ENCODE measurements at places on chromosomes 7 and 10.

DNA sequence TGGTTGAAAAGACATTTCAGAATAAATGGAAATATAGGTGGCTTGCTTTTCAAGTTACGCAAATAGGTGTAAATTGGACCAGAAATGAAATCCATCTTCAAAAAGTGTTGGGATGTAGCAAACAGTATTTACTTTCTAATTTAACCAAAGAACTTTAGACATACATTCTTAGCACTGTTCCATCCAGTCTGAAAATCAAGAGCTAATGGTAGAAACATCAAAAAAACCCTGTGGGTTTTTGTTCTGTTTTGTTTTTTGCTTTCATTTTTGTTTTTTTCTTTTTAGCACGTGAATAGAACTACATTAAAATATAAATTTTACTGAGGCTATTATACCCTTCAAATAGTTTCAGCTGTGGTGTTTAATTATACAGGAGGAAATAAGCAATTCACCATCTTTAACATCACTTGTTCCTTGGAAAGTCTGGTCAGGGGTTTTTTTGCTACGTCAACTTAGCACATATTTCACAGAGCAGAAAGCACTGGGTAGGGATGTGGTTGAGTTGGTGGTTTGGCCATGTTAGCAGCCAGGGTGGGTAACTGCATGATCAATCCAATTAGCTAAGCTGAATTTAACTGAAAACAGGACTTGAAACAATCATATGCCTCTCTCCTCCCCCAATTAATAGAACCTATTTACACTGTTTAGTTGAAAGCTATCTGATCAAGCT lies 275.4 kb upstream of the PFKP start:
- DNase-seq = no peak

GRCh38 chr10:98293550-98294269 lies 25.7 kb upstream of the LOXL4 start:
- no peak for DNase-seq

- DNase-seq = no peak
Observed at GRCh38 chr10:53537508-53537907, 764.9 kb upstream of the MBL2 start.

- DNase-seq = no peak
Observed at GRCh38 chr10:1399431-1400100, 337.8 kb downstream of the ADARB2 start.

- no peak for DNase-seq
Observed at GRCh38 chr10:74681917-74682627, 144.3 kb upstream of the KAT6B start.

DNA sequence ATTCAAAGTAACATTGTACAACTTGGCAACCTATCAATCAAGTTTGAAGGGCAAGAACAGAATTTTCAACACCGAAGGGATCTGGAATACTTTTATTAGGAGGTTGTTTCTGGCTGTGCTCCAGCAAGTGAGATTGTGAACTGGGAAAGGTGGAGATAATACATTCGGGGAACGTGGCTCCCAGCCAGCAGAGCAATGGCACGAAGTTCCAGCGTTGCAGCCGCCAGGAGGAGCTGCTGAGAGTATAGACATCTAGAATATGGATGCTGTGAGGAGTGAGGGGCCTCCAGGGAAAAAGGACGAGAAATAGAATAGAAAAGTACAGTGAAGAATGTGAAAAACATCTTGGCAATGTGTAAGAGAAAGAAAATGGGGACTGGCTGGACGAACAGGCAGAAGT lies 69.5 kb downstream of the TCERG1L start:
- no peak for DNase-seq

DNA sequence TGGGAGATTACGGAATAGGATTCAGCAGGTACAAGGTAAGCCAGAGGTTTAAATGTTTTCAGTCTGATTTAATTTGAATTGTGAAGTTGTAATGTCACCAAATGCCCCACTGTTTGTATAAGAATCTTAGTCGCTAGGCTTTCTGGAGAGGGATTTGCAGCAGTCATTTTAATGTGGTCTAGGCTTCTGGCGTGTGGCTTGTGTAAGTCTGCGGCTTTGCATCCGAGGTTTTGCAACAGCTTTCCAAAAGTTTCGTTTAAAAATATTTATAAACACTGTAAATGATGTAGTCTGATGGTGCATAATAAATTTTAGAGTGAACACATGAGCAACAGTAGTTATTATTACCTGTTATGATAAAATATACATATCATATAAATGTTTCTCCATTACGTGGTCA lies 26.1 kb upstream of the BHLHA15 start:
- no peak for DNase-seq

GRCh38 chr7:149293338-149293737 lies 31.3 kb downstream of the ZNF783 start:
- no peak for DNase-seq

DNA sequence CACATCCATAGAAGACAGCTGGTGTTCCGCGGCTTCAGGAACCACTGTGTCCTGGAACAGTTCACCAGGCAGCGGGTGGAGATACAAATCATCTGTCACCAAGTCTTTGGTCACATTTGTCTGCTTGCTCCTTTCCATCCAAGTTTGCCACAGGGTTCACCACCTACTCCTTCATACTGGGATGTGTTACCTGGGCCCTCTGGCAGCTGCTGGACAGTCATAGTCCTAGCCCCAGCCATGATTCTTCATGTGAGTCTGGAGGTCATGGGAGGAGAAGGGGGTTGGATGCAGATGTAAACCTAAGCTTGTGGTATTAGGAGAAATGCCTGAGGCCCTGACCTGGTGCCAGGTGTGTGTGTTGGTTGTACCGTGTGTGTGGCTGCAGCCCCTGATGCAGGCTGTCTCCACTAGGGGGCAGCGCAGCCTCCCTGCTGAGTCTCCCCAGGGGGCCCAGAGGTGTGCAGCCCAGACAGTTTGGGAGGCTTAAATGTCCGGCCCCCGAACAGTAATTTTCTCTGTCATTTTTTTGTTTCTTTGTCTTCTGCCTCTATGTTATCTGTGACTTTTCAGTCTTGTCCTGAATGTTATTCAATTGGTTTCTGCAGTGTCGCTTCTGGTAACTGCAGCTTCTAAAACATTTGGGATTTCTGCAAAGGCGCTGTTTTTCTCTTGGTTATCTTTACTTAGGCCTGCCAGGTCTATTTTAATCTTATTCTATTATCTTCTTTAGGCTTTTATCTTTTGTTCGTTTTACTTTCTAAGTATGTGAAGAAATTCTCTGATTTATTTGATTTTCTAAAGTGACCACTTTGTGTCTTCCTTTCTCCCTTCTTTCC lies 14.8 kb downstream of the NPS start:
- DNase-seq = no peak

DNA sequence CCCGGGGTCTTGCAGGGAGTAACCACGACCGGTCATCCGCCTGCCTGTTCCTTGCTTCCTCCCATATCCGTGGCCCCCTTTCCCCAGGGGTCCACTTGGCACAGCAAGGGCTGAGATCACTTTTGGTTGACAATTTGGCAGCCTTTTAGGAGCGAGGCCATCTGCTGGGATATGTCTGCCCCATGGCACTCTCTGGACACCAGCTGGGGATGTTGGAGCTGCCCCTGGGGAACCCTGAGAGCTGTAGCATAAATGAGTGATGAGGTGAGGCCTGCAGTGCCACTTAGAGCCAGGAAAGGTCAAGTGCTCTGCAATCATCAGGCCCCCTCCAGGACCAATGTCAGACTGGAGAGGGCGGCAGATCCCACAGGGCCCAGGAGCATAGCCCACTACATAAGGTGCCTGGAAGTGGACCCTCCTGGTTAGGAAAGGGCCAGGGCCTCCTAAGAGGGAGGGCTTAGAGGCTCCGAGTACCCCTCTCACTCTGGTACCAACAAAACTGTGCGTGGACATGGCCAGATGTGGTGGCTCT lies 92.1 kb downstream of the HIP1 start:
- DNase-seq = no peak

DNA sequence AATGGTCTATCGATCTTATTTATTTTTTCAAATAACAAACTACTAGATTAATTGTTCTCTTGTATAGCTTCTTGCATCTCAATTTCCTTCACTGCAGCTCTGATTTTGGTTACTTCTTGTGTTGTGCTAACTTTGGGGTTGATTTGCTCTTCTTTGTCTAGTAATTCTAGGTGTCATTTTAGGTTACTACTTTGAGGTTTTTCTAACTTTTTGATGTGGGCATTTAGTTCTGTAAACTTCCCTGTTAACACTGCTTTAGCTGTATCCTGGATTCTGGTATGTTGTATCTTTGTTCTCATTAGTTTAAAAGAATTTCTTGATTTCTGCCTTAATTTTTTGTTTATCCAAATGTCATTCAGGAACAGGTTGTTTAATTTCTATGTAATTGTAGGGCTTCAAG lies 1188.0 kb downstream of the DNAJB9 start:
- DNase-seq = no peak

- no peak for DNase-seq
Observed at GRCh38 chr10:5545426-5545777, 20.6 kb downstream of the CALML3 start.

- no peak for DNase-seq
Observed at GRCh38 chr7:36497775-36498174, 108.1 kb downstream of the ANLN start.

- no peak for DNase-seq
Observed at GRCh38 chr7:142053988-142054387, 57.5 kb upstream of the MGAM2 start.

- DNase-seq = no peak
Observed at GRCh38 chr7:137981175-137981574, 20.7 kb downstream of the CREB3L2 start.

- no peak for DNase-seq
Observed at GRCh38 chr7:79684384-79684783, 230.9 kb upstream of the MAGI2 start.

- DNase-seq = no peak
Observed at GRCh38 chr7:38187794-38188440, 9.9 kb downstream of the STARD3NL start.

- DNase-seq = no peak
Observed at GRCh38 chr7:33597181-33597580, 308.2 kb upstream of the BMPER start.

- DNase-seq = no peak
Observed at GRCh38 chr10:29469481-29470354, 165.1 kb downstream of the SVIL start.

- no peak for DNase-seq
Observed at GRCh38 chr10:43960135-43960415, 311.4 kb upstream of the ZNF32 start.

GRCh38 chr7:38330861-38331621 lies 57.6 kb upstream of the TARP start:
- DNase-seq = no peak

GRCh38 chr10:129404091-129404490 lies 63.0 kb upstream of the MGMT start:
- DNase-seq = no peak

DNA sequence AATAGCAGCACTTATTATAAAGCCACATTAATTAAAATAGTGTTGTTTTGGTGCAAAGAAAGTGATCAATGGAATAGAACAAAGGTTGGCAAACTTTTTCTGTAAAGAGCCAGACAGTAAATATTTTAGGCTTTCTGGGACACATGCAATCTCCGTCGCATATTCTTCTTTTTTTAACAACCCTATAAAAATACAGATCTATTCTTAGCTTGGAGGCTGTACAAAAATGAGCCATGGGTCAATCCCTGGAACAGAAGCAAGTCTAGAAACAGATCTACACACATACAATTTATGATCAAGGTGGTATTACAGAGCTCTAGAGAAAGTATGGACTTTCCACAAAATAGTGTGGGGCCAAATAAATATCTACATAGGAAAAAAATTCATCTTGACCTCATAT lies 71.8 kb downstream of the ARHGAP21 start:
- no peak for DNase-seq

DNA sequence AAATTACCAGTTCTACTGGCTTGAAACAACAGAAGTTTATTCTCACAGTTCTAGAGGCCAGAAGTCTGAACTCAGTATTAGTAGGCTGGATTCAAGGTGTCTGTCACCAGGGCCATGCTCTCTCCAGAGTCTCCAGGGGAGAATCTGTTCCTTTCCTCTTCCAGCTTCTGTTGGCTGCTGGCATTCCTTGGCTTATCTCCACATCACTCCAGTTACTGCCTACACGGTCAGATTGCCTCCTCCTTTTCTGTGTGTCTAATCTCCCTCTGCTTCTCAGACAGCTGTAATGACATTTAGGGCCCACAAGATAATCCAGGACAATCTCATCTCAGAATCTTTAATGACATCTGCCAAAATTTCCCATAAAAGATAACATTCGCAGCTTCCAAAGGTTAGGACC lies 36.6 kb downstream of the MAPK8 start:
- DNase-seq = no peak

DNA sequence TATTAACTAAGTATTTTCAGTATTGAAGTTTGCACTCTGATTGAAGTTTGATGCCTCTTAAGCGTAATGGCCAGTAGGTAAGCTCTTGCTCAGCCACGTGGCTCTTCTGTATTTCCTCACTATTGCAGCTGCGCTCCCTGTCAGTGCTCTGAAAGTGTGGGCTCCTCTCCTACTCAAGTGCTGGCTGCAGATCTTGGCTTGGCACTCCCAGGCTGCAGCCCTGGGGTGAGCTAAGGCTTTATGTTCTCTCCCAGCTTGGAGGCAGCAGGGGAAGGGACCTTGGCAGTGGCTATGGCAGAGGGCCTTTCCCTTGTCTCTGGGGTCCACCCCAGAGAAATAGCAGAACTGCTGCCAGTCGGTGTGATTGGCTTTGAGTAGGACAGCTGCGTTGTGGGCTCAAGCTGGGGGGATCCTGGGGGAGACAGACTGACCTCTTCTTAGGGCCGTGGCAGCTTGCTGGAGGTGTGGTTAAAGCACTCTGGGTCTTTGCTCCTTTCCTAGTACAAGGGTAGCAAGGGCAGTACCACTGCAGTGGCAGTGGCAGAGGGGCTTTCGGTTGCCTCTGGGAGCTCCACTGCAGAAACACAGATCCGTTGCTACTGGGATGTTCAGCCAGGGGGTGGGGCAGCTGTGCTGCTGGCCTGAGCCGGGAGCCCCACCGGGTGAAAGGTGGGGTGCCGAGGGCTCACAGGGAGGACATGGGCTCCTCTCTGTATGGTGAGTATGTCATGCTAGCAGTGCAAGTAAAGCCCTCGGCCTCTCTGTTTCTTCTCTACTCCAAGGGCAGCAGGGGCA lies 100.5 kb downstream of the GLCCI1 start:
- DNase-seq = no peak

DNA sequence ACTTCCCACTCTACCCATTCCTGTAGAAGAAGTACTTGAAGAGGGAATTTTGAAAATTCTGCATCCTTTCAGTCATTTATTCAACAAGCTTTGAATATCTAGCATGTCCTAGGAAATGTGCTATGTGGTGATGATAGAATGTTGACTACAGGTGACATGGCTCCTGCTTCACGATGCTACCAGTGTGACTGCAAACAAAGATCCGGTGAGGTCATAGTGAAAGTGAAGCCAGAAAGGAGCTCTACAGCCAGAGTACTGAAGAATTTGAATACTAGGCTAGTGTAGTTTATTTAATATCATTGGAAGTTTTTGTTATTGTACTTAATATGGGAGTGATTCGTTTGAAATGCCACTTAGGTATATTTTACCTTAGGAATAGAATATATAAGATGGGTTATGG lies 348.1 kb downstream of the TFEC start:
- no peak for DNase-seq

GRCh38 chr10:93816123-93816747 lies 58.5 kb downstream of the LGI1 start:
- no peak for DNase-seq
